ENCODE measurements at places on chromosomes 4 and X.
A peak's percentile ranks its signal among the peaks of the same experiment; 100 is the strongest.

- DNase-seq: no peak
Measured at GRCh38 chrX:71650333-71650969, 16.9 kb upstream of the LOC101059915 start.

GRCh38 chr4:55993994-55994663, 45.4 kb downstream of the CEP135 start:
- DNase-seq: no peak

- peak; percentile 52 for DNase-seq
Measured at GRCh38 chr4:8464381-8464780, 23.8 kb downstream of the TRMT44 start.

DNA sequence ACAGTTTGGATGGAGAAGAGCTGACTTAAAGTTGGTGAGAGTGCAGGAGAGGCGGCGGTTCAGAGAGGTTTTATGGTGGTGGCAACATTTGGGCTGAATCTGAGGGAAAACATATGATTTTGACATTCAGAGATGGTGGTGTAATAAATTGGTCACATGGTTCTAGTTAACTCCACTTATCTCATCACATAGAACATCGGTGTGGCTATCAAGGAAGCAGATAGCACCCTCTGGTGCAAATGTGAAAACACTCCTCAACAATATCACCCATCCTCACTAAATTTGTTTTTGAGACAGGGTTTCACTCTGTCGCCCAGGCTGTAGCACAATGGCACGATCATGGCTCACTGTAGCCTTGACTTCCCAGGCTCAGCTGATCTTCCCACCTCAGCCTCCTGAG, 28.8 kb downstream of the SUPT20HL2 start:
- no peak for DNase-seq

DNA sequence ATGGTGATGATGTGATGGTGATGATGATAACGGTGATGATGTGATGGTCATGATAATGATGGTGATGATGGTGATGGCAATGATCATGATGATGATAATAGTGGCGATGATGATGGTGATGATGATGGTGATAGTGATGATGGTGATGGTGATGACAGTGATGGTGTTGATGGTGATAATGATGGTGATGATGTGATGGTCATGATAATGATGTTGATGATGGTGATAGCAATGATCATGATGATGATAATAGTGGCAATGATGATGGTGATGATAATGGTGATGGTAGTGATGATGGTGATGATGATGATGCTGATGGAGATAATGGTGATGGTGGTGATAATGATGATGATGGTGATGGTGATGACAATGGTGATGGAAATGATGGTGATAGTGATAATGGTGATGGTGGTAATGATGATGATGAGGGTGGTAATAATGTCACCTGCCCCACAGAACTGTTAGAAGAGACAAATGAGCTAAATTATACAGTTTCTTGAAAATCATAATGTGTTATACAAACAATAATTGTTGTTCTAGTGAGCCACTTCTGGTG, 289.9 kb downstream of the ASMT start:
- no peak for DNase-seq

DNA sequence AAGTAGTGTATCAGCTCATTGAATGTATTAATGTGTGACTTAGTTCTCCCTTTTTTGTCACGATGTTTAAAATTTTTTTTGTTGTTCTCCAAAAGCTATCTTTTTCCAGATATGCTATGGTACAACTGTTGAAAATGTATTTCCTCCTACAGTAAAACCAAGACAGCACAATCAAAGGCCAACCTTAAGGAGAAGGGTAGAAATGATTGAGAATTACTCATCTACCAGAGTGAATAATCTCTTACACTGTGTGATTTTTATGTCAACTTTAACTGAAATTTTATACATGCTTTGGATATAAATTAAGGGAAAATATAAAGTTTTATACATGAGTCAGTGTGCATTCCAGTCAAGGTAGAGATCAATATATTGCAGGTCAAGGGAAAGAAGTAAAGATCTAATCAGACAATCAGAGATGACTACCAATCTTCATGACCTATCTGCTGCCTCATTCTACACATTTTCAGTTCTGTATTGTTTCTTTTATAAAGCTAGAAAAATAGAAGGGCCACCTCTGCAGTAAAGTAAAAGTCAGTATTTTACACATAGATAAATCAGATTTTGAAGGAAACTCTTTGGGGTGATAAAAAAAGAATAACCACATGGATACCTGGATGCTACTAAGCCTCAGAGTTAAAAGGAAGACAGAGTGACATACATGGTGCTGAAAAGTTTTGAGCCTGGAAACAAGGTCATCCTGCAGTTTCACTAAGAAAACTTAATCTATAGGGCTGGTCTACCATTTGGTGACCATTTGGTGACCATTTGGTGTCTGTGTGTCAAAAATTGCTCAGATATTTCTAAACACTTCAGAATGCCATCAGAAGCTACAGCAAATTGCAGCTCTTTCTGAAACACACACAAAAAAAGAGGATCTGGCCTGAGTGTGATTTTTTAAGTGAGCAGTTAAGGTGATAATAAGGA, 1.6 kb downstream of the FAM13A start:
- DNase-seq: no peak

- DNase-seq: no peak
Measured at GRCh38 chr4:153027866-153028265, 91.7 kb downstream of the FHDC1 start.

- DNase-seq: no peak
Measured at GRCh38 chrX:54695231-54695630, 102.8 kb downstream of the ITIH6 start.

DNA sequence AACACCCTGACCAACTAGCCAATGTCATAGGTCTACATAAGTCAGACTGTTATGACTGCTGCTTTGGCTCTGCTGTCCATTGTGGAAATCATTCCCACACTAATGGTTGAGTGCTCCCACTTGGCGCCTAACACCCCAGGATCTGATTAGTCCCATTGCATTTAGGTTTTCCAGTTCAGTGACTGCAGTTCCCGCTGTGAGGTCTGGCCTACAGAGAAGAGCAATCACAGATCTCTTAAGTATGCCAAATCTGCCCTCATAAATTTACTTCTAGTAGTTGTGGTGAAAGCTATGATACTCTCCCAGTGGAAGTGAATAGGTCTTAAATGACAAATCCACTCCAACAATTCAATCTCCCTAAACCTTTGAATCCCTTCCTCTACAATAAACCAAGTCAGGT, 77.3 kb upstream of the IL2 start:
- DNase-seq: no peak

DNA sequence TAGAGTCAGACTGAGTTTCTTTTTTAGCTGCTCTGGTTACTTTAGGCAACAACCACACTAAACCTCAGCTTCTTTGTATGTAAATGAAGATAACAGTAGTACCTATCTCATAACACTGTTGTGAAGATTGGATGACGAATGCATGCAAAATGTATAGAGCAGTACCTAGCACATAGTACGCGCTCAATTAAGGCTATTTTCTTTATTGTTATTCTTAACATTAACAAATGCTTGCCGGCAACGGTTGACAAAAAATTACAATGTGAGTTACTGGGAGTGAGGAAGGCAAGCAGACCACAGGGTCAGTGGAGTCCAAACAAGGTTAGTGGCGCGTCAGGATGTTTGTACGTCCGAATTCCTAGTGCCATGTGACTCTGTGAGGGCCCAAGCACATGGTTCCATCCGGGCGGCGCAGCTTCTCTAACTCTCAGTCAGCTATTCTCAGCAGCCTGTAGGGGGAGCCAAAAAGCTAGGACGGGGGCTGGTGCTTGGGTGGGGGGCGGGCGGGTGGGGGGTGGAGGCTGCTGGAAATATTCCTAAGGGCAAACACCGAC, 821 bp upstream of the NALF2 start:
- DNase-seq: peak; percentile 77

DNA sequence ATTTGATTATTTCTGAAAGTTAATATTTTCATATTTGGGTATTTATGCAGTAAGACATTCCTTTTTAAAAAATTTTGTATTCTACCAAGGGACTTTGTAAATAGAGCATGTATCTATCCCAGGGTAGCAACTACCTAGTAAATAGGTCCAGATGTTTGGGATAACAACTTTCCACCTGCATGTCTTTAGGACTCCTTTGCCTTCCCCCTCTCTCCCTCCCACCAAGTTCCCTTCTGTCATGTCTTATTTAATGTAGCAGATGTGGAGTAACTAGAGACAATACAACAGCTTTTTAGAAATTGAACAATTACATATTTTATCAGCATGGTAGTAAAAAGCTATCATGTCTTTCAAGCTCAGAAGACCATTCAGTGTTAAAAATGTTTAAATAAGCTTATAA, 821.0 kb downstream of the C4orf33 start:
- DNase-seq: no peak

DNA sequence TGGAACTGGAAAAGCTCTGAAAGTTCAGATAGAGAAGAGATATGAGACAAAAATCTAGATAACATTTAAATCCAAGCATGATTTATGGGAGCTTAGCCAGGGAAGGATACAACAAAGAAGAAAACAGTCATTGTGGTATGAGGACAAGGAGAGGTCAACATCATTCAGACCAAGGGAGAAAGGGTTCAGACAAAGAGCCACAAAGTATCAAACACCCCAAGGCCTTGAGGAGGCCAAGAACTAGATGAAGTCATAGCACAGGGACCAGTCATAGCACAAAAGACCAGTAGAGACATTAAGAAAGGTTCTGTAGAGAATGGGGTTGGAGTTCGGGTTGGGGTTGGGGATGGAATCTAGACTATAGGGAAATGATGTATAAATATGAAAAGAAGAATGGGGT, 77.4 kb upstream of the NAP1L5 start:
- DNase-seq: no peak

GRCh38 chr4:54074381-54074780, 10.0 kb upstream of the CHIC2 start:
- DNase-seq: no peak

DNA sequence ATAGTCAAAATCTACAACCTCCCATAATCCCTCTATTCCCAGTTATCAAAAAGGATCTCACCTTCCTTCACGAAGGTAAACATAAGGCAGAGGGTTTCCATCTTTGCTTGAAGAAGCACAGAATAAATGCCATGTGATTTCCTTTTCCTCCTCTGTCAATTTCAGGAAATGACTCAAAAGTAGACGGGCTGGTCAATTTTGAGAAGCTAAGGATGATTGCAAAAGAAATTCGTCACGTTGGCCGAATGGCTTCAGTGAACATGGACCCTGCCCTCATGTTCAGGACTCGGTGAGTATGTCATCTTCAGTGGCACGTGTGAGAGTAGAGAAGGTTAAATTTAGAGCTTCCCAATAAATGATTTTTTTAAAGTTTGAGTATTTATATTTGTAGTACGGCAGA, 240.2 kb downstream of the RAPGEF2 start:
- DNase-seq: no peak

DNA sequence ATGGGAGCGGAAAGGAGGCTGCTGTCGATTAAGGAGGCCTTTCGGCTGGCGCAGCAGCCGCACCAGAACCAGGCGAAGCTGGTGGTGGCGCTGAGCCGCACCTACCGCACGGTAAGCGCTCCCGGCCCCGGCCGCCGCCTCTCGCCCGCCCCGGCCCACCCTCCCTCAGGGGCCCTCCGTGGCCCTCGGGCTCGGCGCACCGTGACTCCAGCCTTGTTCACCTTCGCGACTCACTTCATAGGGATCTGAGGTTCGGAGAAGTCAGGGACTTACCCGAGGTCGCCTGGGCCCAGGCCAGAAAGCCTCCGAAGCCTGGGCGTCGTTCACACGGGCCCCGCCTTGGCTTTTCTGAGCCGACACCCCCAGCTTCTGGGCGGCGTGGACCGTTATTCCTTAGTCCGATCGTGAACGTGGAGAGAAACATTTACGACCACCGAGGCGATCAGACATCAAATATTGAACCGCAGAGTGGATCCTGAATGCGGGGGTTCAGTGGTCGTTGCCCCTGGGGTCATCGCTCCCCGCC, 362 bp downstream of the NCAPG start:
- DNase-seq: no peak

DNA sequence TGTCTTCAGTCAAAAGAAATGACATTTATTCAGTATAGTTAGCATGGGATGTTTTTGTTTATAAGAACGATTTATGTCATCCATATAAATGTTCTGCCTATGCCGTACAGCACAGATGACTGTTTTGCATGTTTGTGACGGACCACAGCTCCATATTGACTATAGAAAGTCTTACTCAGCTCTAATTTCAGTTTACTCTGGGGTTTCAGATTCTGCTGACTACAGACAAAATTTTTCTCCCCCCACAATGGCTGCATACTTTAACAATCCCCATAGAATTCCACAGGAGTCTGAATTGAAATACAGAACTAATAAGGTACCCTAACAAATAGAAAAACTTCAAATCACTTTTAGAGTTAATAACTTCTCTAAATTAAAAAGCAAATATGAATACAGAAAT, 191.0 kb downstream of the SCFD2 start:
- DNase-seq: no peak

DNA sequence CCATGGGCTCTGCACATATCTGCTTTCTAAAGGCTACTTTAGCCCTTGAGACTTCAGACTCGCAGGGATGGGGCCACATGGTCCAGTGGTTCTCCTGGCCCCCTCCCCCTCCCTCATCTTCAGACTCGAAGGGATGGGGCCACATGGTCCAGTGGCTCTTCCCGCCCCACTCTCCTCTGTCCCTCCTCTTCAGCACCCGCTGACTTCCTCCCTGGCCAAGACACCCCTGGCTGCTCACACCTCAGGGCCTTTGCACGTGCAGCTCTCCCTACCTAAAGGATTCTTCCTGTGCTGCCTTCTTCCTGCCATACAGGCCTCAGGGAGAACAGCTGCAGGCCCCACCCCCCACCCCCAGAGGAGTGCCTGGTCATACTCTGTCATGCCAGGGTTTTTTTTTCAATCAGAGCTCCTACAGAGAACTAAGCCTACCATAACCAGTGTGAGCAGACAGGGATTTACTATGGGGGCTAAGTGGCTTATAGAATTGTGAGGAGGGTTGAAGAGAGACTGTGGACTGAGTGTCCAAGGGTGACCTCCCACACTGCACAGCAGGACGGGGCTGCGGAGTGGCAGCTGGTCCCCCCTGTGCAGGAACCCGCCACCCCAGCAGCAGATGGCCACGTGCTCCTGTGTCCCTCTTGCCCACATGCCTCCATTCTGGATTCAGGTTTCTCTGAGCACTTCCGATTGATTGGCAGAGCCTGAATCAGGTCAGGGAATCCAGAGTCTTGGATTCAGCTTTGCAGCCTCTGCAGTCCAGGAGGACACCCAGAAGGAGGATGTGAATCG, 6.1 kb upstream of the SPON2 start:
- DNase-seq: peak; percentile 86

DNA sequence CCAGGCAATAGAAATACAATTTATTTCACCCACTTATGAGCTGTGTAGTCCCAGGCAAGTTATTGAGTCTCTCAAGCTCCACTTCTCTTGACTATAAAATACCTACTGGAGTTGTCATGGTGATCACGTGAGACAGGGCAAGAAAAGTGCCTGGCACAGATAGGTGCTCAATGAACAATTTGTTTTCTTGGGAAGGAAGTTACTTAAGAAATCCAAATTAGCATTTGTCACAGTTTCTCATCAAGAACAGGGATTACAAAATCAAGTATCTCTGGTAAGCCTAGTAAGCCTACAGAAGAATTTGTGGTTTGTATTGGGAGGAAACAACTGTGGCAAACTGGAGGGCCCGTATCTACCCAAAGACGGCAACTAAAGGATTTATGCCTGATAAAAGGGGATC, 37.5 kb upstream of the RASGEF1B start:
- DNase-seq: no peak

GRCh38 chr4:56655209-56655626, 25.9 kb downstream of the HOPX start:
- peak; percentile 91 for DNase-seq

- peak; percentile 68 for DNase-seq
Measured at GRCh38 chr4:89056953-89057398, at the start of gene FAM13A. FAM13A (minus strand) TSS chr4:89057185; CDS start chr4:89056964, 221 bp downstream.

All from osteoblast (primary cell).